ENCODE measurements at places on chromosomes 4 and X.

GRCh38 chr4:973431-974397 is at the start of gene DGKQ:
Gene DGKQ (minus strand): TSS chr4:973569. CDS start chr4:973482, 87 bp downstream.
- peak; percentile 51 for DNase-seq

GRCh38 chrX:104392350-104392749 is 137.6 kb upstream of the ESX1 start:
- no peak for DNase-seq

GRCh38 chr4:123412700-123413512 is 16.3 kb downstream of the SPRY1 start:
- no peak for DNase-seq

GRCh38 chrX:25523574-25524540 is 508.1 kb upstream of the ARX start:
- peak; percentile 29 for DNase-seq

GRCh38 chrX:6821730-6822129 is 286.8 kb upstream of the VCX3A start:
- DNase-seq = no peak
